Fibroblast of lung (primary cell): ENCODE measurements at places on chromosomes 12 and 14. TPM values are rescaled to one million over a fixed set of nuclear protein-coding genes. Genes with fewer than 3 reads are reported as not detected.

The TC2N gene
- 0.26 and 0.83 TPM in 2 replicates for total RNA-seq

DNA sequence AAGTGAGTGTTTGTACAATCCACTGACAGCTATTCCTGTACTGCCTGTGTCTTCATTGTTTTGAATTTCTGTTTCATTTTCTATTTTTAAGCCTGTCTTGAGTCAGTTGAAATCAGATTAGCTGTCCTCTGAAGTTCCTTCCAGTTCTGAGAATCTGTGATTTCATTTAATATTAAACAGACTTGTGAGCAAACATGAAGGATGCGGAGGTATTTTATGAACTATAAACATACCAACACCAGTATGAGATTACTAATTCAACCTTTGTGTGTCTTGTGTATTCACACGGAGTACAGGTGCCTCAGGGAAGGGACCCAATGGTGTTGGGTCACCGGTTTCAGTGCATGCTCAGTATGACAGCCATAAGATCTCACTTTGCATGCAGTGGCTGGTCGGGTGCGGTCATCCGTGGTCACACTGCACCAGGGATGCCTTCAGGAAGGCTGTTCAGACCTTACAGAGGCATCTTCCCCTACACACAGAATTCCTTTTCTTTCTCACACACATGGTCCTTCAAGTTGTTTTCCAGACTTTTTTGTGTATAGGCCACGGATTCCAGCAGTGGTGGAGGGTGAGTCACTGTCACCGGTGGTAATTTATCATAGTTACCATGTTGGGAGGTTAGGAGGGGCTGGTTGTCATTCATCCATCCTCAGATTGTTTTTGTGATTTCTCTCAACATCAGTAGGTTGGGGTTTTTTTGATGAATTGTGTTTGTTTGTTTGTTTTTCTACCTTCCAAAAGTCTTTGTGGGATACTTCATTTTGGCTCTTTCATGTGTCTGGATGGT is 103.0 kb upstream of the SFSWAP start:
- DNase-seq: no peak

- DNase-seq: peak; percentile 52
These were observed 12.8 kb downstream of the ZFYVE1 start for GRCh38 chr14:73014105-73014504.

DNA sequence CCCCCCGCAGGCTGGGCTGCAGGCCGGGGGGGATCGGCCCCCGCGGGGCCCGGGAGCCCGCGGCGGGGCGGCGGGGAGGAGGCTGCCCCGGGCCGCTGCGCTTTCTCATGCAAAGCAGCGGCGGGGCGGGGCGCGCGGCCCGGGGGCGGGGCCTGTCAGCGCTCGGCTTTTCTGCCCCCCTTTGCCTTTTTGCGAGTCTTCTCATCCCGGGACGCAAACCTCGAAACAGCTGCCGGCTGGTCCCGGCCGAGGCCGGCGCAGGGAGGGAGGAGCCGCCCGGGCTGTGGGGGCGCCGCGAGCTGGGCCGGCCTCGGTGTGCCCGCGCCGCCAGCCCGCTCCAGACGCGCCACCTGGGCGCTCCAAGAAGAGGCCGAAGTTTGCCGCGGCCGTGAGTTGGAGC is at the start of gene FZD10:
FZD10 (plus strand) TSS at position 198 of the 400 bp plus-strand sequence. CDS start 479 bp downstream, outside the sequence.
- DNase-seq: no peak

DNA sequence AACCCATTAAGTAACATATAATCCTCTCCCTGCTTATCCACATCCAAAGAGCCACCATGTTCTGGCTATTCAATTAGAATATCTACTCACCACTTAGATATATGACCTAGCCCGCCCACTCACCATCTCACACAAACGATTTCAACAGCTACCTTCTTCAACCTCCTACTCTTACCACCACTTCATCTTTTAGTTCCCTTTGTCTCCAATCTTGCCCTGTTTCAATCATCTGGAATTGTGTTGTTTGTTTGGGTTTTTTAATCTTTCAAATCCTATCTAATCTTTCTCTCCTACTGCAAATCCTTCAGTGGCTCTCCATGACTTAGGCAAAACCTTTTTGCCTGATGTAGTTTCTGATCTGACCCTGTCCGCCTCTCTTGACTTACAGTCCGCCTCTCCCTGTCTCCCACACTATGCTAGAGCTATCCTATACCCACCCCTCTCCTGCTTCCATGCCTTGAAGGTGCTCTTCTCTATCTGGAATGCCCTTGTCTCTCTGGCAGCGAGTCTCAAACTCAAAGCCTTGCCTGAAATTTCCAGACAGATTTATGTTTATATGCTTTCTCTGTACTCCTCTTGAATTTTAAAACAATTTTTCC is 161.0 kb upstream of the CRY1 start:
- DNase-seq: no peak

DNA sequence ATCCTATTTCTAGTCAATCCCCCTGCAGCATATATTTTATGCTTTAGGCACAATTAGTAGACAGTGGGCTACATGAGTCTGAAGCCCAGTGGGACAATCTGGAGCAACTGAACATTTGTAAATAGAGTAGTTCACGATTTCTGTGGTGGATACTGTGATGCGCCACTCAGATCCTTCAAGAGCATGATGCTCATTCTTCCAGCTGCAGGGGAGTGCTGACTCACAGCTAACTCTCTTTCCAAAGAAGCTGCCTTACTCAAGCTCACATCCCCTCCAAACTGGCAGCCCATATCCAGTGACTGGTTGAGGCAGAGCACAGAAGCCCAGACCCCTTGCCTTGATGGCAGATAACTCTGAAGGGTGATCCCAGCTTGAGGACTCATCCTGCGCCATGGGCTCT is 224.2 kb upstream of the EEA1 start:
- DNase-seq: peak; percentile 56

- no peak for DNase-seq
These were observed 11.1 kb upstream of the CMAS start for GRCh38 chr12:22034709-22035506.

DNA sequence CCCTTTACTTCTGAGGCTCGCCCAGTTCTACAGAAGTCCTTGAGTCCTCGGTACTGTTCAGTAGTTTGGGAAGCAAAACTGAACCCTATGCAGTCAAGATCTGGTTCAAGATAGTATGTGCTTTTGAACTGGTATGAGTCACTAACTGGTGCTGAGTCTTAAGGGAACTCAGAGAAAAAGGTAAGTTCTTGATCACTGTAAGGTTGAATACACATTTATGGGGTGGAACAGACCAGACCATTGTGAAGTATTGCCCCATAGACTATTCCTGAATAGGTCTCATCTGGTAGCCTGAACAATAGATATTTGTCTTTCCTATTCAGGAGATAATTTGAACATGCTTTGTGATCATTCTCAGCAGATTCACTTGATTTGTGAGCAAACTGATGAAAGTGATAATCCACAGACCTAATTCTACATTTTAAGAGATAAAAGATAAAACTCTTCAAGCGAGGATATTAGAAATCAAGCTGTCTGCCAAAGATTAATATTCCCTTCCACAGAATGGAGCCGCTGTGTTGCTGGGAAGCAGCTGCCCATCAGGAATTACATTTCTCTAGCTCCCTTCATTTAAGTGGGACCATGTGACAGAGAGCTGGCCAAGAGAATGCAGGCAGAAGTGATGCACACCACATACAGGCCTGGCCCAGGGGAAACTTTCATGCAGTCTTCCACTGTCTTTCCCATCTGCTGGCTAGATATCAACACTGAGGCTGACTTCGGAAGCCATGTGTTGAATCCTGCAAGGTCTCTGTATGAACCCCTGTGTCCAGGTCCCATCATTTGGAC is 369.8 kb upstream of the GARIN6 start:
- no peak for DNase-seq

DNA sequence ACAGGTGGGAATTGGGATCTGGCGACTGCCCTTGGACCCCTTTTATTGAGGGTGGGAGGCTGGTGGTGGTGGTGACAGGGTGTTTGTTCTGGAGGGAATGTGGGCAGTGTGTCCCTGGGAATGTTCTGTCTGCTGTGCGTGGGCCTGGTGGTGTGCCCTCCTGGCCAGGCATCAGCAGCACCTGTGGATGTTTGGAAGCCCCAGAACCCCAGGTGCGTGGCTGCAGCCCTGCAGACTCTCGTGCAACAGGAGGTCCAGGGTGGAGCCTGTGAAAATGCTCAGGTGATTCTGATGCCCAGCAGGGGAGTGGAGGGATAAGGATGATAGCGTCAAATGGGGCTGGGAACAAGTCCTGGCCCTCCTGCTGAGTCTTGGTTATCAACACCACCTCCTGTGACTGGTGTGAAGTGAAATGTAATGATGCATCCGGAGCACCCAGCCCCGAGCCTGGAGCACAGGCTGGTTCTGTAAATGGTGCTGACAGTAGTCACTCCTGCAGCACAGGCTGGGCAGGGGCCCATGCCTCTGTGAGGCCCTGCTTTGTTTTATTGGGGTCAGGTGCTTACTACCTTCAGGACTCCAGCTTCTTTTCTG is 176.6 kb downstream of the TSPAN9 start:
- DNase-seq: no peak

DNA sequence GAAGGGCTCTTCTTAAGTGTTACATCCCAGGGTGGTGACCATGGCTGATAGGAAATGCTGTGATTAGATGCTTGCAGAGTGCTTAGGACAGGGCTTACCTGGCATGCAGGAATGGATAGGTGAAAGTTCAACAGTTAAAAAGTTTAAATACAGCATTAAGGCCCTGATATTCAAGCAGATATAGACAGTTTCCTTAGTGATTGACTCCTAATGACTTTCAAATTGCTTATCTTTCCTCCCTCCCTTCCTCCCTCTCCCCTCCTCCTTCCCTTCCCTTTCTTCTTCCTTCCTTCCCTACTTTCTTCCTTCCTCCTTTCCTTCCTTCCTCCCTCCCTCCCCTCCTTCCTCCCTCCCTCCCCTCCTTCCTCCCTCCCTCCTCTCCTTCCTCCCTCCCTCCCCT is 244.6 kb upstream of the NOS1 start:
- DNase-seq: no peak
